ENCODE measurements at places on chromosomes 5 and 9.

- DNase-seq: no peak
Measured at GRCh38 chr9:70205366-70206020, 53.3 kb upstream of the SMC5 start.

- DNase-seq: no peak
Measured at GRCh38 chr9:35054871-35055644, 17.4 kb downstream of the VCP start.

- DNase-seq: no peak
Measured at GRCh38 chr5:136028782-136029742, at the start of gene TGFBI. TGFBI (plus strand) TSS chr5:136028988; CDS start chr5:136029056, 68 bp downstream.

DNA sequence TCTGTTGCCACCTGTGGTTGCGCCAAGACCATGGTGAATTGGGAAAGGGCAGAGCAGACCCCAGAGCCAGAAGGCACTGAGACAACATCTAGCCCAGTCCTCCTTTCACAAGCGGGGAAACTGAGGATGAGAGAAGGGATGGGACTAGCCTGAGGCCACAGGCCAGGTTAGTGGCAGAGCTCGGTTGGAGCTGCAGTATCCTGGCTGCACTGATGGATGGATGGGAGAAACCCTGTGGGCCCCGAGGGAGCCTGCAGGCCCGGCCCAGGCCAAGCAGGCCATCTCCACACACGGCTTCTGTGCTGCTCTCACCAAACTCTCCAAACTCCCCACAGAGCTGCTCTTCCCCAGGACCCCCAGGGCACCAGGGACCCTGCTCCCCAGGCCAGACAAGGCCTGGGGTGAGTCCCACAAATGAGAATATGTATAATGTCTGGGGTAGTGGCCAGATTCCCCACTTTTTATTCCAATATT lies 60.2 kb downstream of the TSTD2 start:
- no peak for DNase-seq

DNA sequence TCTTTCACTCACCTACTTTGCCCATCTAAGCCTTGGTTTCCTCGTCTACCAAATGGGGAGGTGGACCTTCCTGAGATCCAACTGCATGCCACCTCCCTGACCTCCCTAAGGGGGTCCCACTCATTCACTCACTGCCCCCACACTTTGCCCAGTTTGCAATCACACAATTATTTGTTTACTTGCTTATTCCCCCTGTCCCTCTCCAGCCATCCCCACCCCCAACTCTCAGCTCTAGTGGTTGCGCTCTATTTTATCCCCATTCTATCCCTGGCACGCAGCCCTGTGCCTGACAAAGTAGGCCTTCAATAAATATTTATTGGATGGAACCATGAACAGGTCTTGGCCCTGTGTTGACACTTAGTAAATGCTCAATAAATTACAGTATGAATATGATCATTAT lies 130.8 kb upstream of the LARP1 start:
- DNase-seq: no peak

- DNase-seq: no peak
Measured at GRCh38 chr9:112404508-112404932, 24.6 kb downstream of the HSDL2 start.

DNA sequence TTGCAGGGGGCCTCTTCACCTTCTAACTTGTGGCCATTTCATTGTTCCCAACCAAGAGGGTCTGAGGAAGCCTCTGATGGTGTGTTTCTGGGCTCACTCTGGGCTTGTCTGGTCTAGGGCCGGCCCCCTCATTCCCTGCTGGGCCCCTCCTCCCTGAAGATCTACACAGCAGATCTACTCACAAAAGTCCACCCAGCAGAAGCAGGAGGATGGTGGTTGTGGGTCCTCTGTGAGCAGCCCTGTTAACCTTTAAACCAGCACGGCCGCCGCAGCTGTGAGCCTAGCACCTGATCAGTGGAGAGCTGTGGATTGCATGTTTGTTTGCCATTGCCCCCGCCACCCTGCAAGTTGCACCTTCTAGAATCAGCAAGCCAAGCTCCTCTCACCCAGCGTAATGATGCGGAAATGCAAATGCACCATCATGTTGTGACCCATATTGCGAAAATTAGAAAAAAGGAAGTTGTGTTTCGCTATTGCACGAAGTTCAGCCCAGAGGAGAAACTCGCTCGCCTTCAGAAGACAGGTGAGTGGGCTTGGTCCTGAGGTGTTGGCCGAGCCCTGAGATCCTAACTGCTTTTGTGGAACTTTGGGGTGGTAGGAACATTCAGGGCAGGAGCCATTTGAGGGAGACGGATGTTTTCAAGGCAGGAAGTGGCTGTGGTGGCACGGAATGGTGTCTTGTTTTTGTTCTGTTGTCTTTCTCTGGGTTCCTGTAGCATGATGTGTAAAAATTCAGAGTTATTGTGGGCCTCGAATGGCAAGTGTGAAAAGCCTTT lies 16.7 kb downstream of the FGD3 start:
- DNase-seq: no peak

GRCh38 chr9:120402741-120403542 lies 177.0 kb downstream of the CDK5RAP2 start:
- DNase-seq: peak; percentile 88

DNA sequence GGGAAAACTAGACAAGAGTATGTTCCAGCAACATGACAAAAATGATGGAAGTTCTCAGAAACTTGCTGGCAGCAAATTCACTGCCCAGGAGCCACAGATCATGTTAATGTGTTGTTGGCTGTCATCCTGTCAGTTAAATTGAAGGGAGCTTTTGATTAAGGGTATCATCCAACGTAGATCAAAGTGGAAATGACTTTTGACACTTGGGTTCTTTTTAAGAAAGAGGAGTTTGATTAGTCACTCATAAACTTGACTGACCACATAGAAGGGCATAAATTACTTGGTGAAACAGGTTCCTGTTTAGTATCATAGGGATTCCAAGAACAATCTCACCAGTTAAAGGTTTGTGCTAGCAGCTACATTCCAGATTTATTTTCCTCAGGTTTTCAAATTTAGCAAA lies 288.7 kb downstream of the CSNK1G3 start:
- no peak for DNase-seq
